ENCODE measurements at places on chromosomes 3 and 15.

- DNase-seq: no peak
Observed at GRCh38 chr3:54299169-54299935, 177.0 kb downstream of the CACNA2D3 start.

GRCh38 chr3:114400371-114400770 lies 106.5 kb downstream of the TIGIT start:
- no peak for DNase-seq

GRCh38 chr3:50345586-50346234 lies at the start of gene ZMYND10:
TSS of gene ZMYND10 (minus strand) at chr3:50345732. CDS start at chr3:50345579, 153 bp downstream.
- DNase-seq: peak; percentile 80

GRCh38 chr3:58009749-58010535 lies 1.7 kb downstream of the FLNB start:
- no peak for DNase-seq

DNA sequence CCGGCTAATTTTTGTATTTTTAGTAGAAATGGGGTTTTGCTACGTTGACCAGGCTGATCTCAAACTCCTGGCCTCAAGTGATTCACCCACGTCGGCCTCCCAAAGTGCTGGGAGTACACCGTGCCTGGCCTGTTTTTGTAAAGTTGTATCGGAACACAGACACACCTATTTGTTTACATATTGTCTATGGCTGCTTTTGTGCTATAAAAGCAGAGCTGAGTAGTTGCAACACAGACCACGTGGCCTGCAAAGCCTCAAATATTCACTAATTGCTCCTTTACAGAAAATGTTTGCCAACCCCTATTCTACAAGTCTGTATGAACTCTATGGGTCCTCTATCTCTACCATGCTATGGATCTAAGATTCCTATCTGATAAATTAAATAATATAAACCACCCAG lies 175.5 kb downstream of the CADPS start:
- no peak for DNase-seq

DNA sequence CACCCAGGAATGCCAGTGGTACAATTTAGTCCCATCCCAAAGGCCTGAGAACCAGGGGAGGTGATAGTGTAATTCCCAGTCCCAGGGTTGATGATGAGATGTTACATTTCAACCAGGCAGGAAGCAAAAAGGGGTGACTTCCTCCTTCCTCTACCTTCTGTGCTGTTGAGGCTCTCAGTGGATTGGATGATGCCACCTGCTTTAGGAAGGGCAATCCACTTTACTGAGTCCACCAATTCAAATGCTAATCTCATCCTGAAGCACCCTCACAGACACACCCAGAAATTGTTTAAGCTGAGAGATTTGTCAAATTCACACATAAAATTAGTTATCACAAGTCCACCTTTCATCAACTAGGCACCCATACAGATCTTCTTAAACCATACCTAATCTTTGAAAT lies 418.5 kb upstream of the GOLIM4 start:
- no peak for DNase-seq

- no peak for DNase-seq
Observed at GRCh38 chr3:43953814-43954692, 263.3 kb downstream of the ABHD5 start.

GRCh38 chr15:90598031-90598577 lies 68.4 kb downstream of the CRTC3 start:
- no peak for DNase-seq

DNA sequence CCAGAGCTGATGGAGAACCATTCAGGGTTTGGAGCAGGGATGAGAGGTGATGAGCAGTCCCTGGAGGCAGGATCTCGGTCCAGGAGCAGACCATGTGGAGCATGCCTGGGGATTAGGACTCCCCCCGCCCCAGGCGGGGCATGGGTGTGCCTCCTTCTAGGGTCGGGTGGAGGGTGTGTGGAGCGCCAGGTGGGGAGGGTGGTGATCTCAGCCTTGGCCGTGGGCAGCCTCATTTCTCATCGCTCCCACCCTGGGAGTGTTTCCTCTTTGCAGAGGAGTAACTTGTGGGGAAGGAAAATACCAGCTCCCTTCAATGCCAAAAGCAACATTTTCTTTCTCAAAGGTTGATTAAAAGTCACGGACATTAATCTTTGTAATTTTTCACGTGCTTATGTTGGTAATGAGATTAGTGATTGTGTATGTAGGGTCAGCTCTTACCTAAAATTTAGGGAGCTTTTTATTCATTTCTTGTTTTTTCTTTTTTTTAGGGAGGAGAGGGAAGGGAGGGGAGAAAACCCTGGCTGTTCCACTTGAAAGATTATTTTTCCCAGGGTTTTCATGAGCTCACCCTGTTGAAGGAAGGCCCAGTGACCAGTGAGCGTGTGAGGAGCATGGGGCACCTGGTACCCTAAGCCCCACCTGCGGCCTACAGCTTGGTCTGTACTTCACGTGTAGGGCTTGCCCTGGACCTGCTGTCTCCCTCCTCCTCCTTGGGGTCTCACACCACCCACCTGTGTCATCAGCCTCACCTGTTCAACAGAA lies 11.0 kb downstream of the FBLN2 start:
- DNase-seq: no peak

DNA sequence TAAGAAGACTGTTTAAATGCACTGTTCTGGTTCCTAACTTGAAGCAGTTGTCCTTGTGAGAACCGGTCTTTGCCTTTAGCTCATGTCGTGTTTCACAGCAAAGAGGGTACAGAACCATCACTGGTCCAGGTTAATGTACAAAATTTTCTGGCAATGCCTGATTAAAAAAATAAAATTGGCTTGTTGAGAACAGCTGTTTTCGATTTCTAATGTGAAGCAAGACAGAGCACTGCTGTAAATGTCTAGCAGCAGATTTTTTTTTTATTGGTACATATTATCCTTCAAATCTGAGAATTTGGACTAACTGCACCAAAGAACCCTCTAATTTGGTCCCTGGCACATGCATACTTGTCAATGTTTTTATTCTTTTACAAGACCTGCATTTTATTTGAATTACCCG lies 103.3 kb downstream of the STT3B start:
- no peak for DNase-seq

DNA sequence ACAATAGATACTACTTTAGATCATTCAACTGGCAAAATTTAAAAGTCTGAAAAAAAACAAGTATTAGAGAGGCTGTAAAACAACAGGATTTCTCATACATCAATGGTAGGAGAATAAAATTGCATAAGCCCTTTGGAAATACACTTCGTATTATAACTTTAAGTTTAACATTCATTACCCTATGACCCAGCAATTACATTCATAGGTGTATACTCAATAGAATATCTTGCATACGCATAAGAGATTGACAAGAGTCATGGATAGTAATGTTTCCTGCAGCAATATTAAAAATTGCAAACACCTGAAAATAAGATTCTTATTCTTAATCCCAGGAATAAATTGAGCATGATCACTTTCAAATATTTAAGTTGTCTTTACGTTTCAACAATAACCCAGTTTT lies 63.6 kb downstream of the PEAK1 start:
- DNase-seq: no peak

GRCh38 chr3:36964817-36965216 lies 20.0 kb upstream of the TRANK1 start:
- DNase-seq: no peak

GRCh38 chr3:46517016-46517783 lies 19.4 kb downstream of the RTP3 start:
- no peak for DNase-seq

- DNase-seq: no peak
Observed at GRCh38 chr15:96560246-96560895, 229.9 kb downstream of the NR2F2 start.

DNA sequence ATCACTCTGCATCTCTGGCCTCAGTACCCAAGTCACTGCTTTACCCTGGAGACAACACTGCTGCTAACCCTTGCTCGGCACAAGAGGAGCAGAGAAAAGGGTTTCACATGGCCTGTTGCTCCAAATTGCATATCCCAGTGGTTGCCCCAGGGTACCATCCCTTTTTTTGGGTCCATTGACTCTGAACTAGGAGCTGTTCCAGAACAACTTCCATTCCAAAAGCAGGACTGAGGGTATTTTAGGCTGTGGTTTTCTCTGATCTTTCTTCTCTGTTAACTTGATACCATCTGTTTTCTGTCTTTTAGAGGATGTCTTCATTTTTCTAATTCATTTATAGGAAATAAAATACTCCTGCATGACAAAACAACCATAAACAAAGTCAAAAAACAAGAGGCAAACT lies 17.3 kb upstream of the RYK start:
- DNase-seq: no peak

- DNase-seq: no peak
Observed at GRCh38 chr3:71543371-71544016, 40.0 kb downstream of the FOXP1 start.

GRCh38 chr3:127784283-127784682 lies 38.0 kb downstream of the MGLL start:
- DNase-seq: no peak
